ENCODE measurements at places on chromosomes 11 and 22.

GRCh38 chr11:5626196-5626595 is 1.4 kb downstream of the TRIM34 start:
- no peak for DNase-seq

GRCh38 chr11:102099755-102100154 is 10.5 kb upstream of the YAP1 start:
- no peak for DNase-seq

DNA sequence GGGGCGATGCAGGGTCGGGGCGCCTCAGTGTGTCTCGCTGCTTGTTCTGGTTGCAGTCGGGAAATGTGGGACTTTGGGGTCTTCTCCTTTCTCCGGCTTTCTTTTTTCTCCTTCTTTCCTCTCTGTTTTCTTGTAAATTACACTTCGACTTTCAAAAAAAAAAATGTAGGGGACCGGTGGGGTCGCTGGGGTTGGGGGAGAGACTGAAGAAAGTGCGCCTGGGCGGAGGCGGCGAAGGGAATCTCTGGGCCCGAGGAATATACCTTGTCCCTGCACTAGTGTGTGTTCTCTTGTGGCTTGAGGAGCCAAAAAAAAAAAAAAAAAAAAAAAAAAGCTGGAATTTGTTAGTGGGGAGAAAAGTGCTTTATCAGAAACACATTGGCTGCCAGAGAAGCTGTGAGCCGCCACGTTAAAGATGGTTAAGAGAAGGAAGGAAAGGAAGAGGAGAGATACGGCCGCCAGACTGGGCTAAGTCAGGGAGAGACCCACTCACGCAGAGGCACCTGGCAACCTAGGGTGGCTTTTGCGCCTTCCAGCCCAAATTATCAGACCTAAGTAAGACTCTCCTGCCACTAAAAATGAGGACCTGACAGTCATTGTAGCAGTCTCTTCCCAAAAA is 8.4 kb upstream of the FLI1 start:
- DNase-seq: no peak

DNA sequence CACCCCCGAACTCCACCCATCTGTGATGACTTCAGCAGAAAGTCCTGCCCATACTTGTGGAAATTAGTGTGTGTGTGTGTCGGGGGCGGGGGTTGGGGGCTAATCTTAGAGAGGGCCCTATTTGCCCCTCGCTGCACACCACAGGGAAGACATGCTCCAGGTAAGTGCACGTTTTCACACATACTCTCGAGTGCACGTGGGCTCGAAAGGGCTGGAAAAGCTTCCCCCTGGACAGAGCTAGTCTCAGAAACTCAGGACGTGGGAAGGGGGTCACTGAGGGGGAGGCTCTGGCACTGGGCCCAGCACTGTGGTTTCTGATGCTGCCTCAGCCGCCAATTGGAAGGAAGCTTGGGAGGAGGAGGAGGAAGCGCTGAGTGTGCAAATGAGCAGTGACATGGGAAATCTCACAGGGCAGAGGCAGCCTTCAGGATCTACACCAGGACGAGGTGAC is 40.7 kb upstream of the CD82 start:
- no peak for DNase-seq

DNA sequence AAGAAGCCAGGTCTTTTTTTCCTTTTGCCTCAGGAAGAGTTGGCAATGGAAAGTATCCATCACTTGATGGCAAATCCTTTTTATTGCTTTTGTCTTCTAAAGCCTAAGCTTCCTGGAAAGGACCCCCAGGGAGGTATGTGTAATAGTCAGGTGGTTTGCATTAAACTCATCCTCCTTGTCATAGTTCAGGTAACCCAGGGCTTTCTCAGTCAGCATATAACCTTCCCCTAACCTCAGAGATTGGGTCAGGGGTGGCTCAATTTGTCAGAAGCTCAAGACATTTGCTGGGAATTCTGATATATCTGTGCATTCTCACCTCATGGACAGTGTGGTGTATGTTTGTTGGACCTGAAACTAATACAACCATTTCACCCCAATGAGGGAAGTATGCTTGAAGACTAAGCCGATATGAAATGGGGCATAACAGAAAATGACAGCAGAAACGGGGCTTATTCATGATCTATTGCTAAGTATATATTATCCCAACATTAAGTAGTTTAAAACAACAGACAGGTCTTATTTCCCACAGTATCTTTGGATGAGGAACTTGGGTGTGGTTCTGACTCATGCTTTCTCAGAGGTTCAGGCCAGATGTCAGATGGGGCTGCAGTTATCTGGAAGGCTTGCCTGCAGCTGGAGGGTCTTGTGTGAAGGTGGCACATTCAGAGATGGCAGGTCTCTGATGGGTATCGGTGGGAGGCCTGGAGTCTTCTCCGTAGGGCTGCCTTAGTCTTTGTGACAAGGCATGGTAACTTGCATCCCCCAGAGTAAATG is 135.8 kb upstream of the SPON1 start:
- DNase-seq: no peak

DNA sequence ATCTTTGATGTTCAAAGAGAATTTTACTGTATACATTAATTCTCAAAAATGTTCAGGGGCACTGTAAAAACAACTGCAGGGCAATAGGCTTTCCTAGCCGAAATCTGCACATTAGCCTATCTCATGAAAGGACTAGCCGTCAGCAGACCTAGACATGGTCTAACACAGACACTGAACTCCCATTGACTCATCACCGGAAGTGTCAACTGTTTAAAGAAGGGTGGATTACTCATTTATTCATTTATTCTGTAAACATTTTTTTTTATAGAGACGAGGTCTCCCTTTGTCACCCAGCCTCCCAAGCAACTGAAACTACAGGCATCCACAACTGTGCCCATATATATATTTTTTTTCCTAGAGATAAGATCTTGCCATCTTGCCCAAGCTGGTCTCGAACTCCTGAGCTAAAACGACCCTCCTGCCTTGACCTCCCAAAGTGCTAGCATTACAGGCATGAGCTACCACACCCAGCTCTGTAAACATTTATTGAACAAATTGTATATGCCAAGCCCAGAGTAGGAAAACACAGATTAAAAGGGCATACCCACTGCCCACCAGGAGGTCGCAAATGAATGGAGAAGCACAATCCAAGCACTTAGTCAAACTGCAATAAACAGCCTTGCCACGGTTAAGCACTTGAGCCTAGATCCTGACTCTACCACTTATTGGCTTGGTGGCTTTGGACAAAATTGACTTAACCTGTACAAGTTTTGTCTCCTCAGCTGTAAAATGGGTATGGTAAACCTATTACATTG is 26.6 kb downstream of the RAB30 start:
- DNase-seq: no peak

DNA sequence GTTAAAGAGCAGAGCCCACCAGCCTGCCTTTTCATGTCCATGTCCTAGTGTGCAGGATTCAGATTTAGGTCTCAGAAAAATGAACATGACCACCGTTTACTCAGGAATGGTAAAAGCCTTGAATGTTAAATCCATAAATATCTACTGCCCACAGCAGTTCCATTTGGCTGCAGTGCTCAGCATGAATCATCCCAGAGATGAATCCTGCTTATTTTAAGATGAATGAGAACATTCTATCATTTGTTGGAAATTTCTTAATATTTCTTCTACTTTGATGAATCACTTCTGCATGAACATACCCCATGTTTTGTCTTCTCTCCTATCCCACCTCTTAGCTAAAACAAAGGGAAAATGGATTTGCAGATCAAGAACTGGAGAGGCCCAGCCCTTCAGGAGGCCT is 47.5 kb upstream of the AQP11 start:
- DNase-seq: no peak

- DNase-seq: no peak
Measured at GRCh38 chr11:65744026-65744698, 23.6 kb upstream of the RNASEH2C start.

DNA sequence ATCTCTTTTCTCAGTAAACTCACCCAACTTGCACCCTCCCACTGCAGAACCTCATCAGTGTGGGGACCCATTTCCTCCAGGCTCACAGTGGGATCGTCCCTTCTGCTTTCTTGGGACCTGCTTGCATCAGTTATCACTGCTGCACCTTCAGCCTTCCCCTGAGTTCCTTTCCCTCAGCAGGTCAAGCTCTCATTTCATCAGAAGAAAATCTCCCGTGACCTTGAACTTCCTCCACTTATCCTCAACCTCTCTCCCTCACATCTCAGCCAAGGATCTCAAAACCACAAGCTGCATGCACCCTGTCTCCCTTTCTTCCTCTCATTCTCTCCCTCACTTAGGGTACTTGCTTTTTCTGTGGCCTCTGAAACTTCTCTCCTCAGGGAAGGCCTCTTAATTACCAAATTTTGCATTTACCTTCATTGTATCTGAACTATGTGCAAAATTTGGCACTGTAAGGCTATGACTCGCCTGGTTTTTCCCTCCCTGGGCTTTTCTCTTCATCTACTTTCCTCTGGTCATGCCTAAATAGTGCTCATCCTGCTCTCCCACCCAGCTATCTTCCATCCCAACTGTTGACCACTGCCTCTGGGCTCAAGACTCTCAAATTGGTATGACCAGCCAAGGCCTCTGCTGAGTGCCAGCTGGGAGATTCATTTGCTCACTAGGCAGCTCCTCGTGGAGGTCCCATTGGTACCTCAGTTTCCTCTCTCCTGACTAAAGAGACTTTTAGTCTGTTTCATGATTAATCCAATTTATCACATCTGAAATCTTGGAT is 2.7 kb upstream of the RCE1 start:
- DNase-seq: no peak

DNA sequence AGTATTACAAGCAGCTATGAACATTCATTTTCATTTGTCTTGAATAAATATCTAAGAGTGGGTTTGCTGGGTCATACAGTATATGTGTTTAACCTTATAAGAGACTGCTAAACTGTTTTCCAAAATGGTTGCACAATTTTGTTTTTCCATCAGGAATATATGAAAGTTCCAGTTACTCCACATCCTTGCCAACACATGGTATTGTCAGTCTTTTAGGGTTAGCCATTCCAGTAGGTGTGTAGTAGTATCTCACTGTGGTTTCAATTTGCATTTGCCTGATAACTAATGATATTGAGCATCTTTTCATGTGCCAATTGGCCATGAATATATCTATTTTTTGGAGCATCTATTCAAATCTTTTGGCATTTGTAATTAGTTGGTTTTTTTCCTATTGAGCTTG is 7.7 kb upstream of the CCDC83 start:
- no peak for DNase-seq

DNA sequence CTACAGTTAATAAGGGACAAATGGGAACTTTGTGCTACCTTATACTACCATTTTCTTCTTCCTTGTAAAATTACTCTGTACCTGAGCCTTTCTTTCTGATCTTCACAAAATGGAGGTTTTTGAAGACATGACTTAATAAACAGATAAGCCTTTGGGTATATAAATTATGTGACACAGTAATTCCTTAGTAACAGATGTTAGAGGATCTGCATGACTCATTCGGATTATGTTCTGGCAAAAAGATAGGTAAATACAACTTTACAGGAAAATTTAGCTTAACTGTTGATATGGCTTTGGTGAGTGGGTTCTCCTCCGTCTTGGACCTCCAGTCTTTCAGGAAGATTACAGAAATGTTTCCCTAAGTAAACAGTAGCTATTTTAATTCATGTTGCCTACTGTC is 61.8 kb downstream of the BID start:
- DNase-seq: no peak

DNA sequence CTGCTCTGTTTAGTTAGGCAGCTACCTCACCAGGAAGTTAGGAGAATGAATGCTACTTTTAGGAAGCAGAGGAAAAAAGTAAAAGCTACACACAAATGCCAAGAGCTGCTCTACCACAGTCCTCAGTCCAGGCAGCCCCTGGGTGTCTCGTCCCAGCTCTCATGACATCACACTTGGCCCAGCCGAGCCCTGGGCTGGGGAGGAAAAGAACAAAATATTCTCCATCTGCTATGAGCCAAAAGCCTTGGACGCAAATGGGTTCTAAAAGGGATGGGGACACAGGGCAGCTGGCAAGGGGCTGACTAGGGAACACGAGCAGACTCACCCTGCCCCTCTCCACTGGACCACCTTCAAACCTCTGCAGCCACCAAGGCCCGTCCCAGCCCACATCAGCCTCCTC is 26.1 kb downstream of the TMEM184B start:
- no peak for DNase-seq

GRCh38 chr11:5719703-5720495 is 16.3 kb upstream of the OR56B1 start:
- no peak for DNase-seq

DNA sequence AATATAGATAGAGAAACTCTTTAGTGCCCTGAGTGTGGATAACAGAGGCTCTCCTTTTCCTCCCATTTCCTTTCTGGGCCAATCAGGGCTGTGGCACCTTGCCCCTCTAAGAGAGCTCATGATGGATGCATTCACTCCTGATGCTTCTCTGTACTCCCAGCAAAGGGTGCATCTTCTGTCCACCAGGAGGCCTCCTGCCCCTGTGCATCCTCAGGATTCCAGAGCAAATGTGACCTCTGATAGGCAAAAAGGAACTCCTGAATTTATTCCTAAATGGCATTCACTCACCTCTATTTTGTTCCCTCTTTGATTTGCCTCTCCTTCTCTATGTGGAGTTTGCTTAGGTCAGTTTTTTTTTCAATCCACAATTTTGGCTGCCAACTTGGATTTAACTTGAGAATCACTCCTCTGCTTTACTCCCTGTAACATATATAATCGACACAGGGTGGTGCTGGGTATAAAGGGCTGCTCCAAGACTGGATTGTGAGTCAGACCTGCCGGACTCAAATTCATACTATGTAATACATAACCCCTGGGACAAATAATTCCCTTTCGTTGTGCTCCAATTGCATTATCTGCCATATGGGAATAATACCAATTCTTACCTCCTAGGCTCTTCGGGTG is 1.1 kb upstream of the MRGPRX4 start:
- DNase-seq: no peak

DNA sequence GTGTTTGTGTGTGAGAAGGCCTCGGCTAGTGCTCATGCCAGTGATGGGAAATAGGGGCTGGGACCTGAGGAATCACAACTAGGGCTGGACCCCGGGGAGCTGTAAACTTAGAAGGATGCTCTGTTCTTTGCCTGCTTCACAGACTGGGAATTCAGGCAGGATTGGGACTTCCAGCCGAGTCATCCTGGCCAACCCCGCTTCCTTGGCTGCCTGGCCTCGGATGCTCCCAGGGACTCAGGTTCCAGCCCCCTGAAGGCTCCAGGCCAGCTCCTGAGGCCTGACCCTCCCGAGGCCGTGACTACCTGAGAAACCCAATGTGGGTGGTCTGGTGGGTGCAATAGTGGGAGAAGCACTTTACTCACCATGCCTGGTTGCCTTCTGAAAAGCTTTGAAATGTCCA is 44.7 kb downstream of the IRAG1 start:
- no peak for DNase-seq

GRCh38 chr22:38402204-38402603 is 52.8 kb downstream of the KCNJ4 start:
- DNase-seq: no peak

- no peak for DNase-seq
Measured at GRCh38 chr11:118975771-118976709, 4.5 kb downstream of the FOXR1 start.

- DNase-seq: no peak
Measured at GRCh38 chr22:38941488-38941987, 15.9 kb upstream of the APOBEC3A start.

GRCh38 chr11:73649206-73649605 is 2.8 kb downstream of the PLEKHB1 start:
- no peak for DNase-seq

GRCh38 chr11:47152126-47152952 is 24.3 kb downstream of the ARFGAP2 start:
- no peak for DNase-seq

GRCh38 chr11:64631675-64632074 is 40.7 kb downstream of the SLC22A12 start:
- no peak for DNase-seq

- no peak for DNase-seq
Measured at GRCh38 chr11:72441752-72442207, 7.4 kb upstream of the CLPB start.
